Calu3 (cell line): ENCODE measurements at places on chromosomes 12 and 14. TPM values are rescaled to one million over a fixed set of nuclear protein-coding genes. Genes with fewer than 3 reads are reported as not detected.

DNA sequence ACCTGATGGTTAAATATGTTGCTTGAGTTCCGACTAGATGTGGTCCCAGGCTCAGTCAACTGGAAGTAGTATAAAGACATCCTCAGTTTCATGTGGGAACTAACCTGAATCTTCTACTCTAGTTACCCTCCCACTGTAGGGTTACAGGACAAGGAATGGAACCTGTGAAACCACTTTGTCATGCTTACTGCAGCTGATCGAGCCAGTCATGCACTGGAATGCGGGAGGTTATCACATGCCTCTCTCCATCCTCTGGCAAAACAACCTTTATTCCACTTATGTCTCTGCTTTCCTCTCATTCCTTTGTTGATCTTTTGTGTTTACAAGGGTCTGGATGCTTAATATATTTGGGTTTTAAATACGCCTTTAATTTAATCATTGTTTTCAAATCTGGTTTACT is 111.9 kb upstream of the DDHD1 start:
- no peak for DNase-seq
- H3K36me3 ChIP-seq: no peaks in the 10 kb centered on the region
- H3K27me3 ChIP-seq: peaks cover 12% of the 10 kb centered on the region
- no peaks in the 10 kb centered on the region for H3K4me1 ChIP-seq
- no peak overlapping the region for H3K4me3 ChIP-seq

GRCh38 chr12:43737646-43738045 is 20.9 kb downstream of the PUS7L start:
- no peak overlapping the region for H3K27ac ChIP-seq
- peaks cover 4% of the 10 kb centered on the region for H3K36me3 ChIP-seq
- no peaks in the 10 kb centered on the region for H3K27me3 ChIP-seq
- no peak overlapping the region for H3K4me3 ChIP-seq

DNA sequence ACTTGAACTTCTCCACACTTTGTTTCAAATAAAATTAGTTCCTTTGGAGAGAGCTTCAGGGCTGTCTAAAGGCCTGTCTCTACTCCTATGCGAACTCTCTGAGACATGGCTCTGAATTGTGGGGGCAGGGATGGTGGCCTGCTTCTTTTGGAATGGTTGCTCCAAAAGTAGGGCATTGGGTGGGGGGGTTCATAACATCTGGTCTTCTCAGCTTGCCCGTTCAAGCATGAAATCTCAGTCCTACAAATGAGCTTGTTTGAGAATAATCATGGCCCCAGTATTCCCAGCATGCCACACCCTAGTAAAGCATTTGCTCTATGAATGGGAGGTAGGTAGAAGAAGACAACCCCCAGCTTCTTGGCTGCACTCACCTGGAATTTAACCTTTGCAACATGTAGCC is 6.7 kb downstream of the GPR135 start:
- DNase-seq: no peak
- no peak overlapping the region for H3K4me3 ChIP-seq
- no peaks in the 10 kb centered on the region for H3K4me1 ChIP-seq
- H3K27ac ChIP-seq: no peak overlapping the region
- peaks cover 12% of the 10 kb centered on the region for H3K36me3 ChIP-seq

GRCh38 chr12:29662734-29663323 is 120.9 kb downstream of the TMTC1 start:
- no peak overlapping the region for H3K4me3 ChIP-seq
- H3K36me3 ChIP-seq: no peaks in the 10 kb centered on the region
- H3K4me1 ChIP-seq: no peaks in the 10 kb centered on the region
- no peak overlapping the region for H3K27ac ChIP-seq
- H3K27me3 ChIP-seq: no peaks in the 10 kb centered on the region
- DNase-seq: no peak

GRCh38 chr12:88509851-88510250 is 70.4 kb downstream of the KITLG start:
- H3K27me3 ChIP-seq: no peaks in the 10 kb centered on the region
- H3K4me1 ChIP-seq: no peaks in the 10 kb centered on the region
- no peaks in the 10 kb centered on the region for H3K36me3 ChIP-seq
- no peak for DNase-seq

GRCh38 chr12:8553088-8553627 is 12.5 kb upstream of the CLEC4E start:
- H3K27me3 ChIP-seq: peaks cover 8% of the 10 kb centered on the region
- no peak overlapping the region for H3K27ac ChIP-seq
- H3K4me1 ChIP-seq: no peaks in the 10 kb centered on the region
- no peaks in the 10 kb centered on the region for H3K36me3 ChIP-seq
- H3K4me3 ChIP-seq: no peak overlapping the region
- no peak for DNase-seq

GRCh38 chr14:53882684-53883083 is 73.9 kb downstream of the BMP4 start:
- H3K4me1 ChIP-seq: peaks cover 14% of the 10 kb centered on the region
- no peak overlapping the region for H3K27ac ChIP-seq
- no peak for DNase-seq
- no peaks in the 10 kb centered on the region for H3K36me3 ChIP-seq
- H3K4me3 ChIP-seq: no peak overlapping the region

DNA sequence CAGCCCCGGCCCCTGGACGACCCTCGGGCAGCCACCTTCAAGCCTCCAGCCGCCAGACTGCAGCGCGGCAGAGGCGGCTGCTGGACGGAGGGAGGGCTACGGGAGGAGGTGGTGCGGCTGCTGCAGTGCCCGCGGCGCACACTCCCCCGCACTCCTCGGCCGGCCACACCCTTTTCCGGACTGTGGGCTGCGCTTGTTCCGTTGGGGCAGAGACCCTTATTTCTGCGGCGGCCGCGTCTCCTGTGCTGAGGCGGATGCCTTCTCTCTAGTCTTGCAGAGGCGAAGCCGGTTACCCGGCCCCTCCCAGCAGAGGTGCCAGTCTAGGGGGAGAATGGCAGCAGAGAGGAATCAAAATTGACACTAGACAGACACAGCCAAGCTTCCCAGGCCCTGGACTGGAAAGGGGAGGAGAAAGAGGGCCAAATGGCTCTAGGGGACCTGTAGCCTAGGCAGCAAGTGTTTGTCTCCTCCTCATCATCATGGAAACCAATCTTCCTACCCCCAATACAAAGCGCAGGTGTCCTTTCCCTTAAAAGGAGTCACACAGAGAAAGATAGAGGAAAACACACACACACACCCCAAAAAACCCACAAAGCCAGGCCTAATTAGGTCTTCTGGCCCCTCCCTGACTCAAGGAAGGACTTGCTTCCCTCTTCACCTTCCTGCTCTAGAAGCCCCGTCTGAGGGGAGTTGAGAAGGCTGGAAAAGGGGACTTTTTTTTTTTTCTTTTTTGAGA is 1.3 kb downstream of the ESYT1 start:
- H3K36me3 ChIP-seq: peaks cover 61% of the 10 kb centered on the region
- peaks cover 35% of the 10 kb centered on the region for H3K4me1 ChIP-seq
- peak overlapping the region; percentile 98 for H3K4me3 ChIP-seq
- H3K27ac ChIP-seq: peak overlapping the region; percentile 72
- H3K27me3 ChIP-seq: no peaks in the 10 kb centered on the region

DNA sequence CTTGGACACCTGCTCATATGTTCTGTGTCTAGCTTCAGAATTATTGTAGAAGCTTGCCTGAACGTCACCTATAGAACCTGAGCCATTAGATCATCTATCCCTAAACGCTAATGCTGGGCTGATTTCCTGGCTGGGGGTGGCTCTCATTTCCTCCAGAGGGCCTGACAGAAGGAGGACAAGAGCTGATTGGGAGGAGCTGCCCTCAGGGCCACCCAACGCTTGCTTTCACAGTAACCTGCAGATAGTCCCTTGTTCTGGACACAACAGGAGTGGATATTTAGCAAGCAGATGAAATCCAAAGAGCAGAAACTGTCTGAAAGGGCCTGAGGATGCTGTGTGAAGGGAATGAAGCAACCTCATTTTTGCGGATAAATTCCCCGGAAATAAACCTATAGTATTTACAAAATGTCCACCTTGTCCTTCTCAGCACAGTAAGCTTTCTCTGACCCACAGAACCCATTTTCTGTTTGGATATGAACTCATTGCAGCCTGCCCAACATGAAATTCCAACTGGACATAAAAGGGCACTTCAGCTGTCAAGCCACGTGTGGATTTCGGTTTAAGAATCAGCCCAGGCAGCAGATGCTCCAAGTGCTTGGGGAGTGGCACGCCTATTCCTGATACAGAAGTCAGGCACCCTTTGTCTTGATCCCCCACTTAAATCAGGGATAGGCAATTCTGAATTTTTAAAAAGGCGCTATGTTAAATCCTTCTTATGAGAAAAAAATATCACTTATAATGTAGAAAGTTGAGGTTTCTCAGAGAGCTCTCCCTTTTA is 32.8 kb upstream of the TUBA1C start:
- no peak for DNase-seq
- H3K36me3 ChIP-seq: peaks cover 11% of the 10 kb centered on the region
- no peaks in the 10 kb centered on the region for H3K27me3 ChIP-seq
- H3K27ac ChIP-seq: no peak overlapping the region
- H3K4me1 ChIP-seq: no peaks in the 10 kb centered on the region
- H3K4me3 ChIP-seq: no peak overlapping the region

GRCh38 chr14:50230401-50230700 is 1.0 kb downstream of the SOS2 start:
- peak overlapping the region; percentile 74 for H3K4me3 ChIP-seq
- H3K4me1 ChIP-seq: peaks cover 16% of the 10 kb centered on the region
- no peaks in the 10 kb centered on the region for H3K27me3 ChIP-seq
- H3K36me3 ChIP-seq: peaks cover 18% of the 10 kb centered on the region
- no peak for DNase-seq

DNA sequence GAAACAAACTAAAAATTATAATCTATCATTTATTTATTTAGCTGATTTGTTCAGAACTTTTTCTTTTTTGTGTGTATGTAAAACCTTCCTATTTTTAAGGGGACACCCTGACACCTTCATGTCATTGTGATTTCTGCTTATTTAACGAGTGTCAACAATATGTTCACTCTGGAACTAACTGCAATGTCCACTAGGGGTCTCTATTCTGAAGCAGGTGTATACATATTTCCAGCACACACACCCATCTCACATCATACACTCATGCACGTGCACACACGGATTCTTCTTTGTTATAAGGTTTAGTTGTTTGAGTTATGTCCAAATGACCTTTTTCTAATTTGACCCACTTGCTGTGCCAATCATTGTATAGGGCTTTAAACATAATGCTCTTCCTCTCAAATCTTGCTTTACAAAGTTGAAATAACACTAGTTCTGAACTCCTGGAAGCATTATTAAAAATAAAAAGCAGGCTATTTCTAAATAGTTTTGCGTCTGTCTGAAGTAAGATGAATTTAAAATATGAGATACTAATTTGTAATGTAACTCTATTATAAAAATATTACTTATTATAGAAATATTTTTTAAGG is 15.5 kb downstream of the E2F7 start:
- H3K27me3 ChIP-seq: no peaks in the 10 kb centered on the region
- peaks cover 31% of the 10 kb centered on the region for H3K4me1 ChIP-seq
- H3K4me3 ChIP-seq: no peak overlapping the region
- DNase-seq: peak; percentile 55
- H3K27ac ChIP-seq: peak overlapping the region; percentile 65
- H3K36me3 ChIP-seq: peaks cover 62% of the 10 kb centered on the region

Gene CLEC4D
- not detected in 2 replicates for total RNA-seq

Gene STYK1
- total RNA-seq: 8.4 and 10.7 TPM in 2 replicates

Gene GLT8D2
- total RNA-seq: not detected in 2 replicates

Gene KRT85
- not detected in 2 replicates for total RNA-seq

Gene TSHR
- not detected in 2 replicates for total RNA-seq

Gene HELB
- 9.4 and 9.6 TPM in 2 replicates for total RNA-seq

Gene XRCC3
- total RNA-seq: 48.6 and 52.9 TPM in 2 replicates

Gene FAM181A
- total RNA-seq: not detected in 2 replicates

Gene DEPDC4
- total RNA-seq: 1.9 and 3.7 TPM in 2 replicates

Gene B3GNT4
- total RNA-seq: 0.47 and 1.1 TPM in 2 replicates

Gene SDR9C7
- total RNA-seq: not detected in 2 replicates
